ENCODE measurements at places on chromosomes 5 and 9. TPM values are rescaled to one million over a fixed set of nuclear protein-coding genes. Genes with fewer than 3 reads are reported as not detected.

CDKN2AIPNL gene
- total RNA-seq, result 54.3 TPM

NOTCH1 gene
- total RNA-seq, result 60.9 TPM

IL4 gene
- total RNA-seq, result not detected

FAM200C gene
- total RNA-seq, result 6.2 TPM

SLIT3 gene
- total RNA-seq, result 0.86 TPM

ZDHHC11 gene
- total RNA-seq, result 16.6 TPM

FOXD4L3 gene
- total RNA-seq, result not detected

ADAMTS2 gene
- total RNA-seq, result 5.2 TPM

ZNF354C gene
- total RNA-seq, result 2.6 TPM

TSSK1B gene
- not detected for total RNA-seq

ADAMTS6 gene
- total RNA-seq, result 1.7 TPM

SLCO6A1 gene
- total RNA-seq, result 0.54 TPM

COL23A1 gene
- total RNA-seq, result 5.9 TPM

ADAM19 gene
- total RNA-seq, result 21.4 TPM

FOXE1 gene
- not detected for total RNA-seq

SPARC gene
- total RNA-seq, result 438 TPM

SH3PXD2B gene
- total RNA-seq, result 72.9 TPM

F2RL1 gene
- total RNA-seq, result 23.5 TPM

CORO2A gene
- 26.2 TPM for total RNA-seq

GABBR2 gene
- 1.2 TPM for total RNA-seq

LCN15 gene
- total RNA-seq, result 0.61 TPM

NTNG2 gene
- 0.52 TPM for total RNA-seq

SPATA31A3 gene
- not detected for total RNA-seq
